ENCODE measurements at places on chromosomes 1 and 21.
A peak's percentile ranks its signal among the peaks of the same experiment; 100 is the strongest.

DNA sequence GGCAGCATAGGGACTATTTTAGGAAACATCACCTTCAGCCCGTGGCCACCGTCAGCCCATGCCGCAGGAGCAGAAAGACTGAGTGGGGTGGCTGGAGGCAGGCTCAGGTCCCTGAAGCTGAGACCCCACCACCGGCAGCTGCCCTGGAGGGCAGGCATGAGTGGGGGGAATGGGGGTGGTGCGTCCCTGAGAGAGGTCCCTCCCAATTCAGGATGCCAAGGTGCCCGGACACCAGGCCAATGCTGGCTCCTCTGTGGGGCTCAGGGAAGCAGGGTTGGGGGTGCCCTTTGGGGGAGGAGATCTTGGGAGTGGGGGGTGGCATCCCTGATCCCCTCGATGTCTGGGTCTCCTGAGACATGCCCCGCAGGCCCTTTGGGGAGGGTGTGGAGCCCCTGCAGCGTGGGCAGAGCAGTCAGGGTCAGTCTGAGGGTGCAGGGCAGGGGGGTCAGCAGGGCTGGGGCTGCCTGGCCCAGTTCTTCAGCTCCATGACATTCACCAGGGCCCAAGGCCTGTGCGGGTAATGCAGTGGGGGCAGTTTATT is 998 bp upstream of the TTC34 start:
- no peak for DNase-seq

DNA sequence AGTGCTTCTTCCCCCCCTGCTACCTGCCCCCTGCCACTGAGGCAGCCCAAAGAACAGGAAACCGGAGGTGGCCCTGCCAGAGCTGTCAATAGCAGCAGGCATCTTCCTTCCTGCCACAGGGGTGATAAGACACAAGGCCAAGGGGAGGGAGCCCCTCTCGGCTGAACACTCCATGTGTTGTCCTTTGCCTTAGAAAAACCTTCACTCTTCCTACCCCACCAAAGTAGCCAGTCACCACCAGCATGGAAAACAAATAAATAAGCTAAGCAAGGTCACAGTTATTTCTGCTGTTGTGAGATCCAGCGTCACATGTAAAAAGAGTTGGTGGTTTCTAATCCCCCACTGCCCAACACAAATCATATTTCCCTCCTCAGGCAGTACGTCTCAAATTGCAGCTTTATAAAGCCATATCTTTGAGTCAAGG is 104.8 kb upstream of the DPT start:
- peak; percentile 24 for DNase-seq

DNA sequence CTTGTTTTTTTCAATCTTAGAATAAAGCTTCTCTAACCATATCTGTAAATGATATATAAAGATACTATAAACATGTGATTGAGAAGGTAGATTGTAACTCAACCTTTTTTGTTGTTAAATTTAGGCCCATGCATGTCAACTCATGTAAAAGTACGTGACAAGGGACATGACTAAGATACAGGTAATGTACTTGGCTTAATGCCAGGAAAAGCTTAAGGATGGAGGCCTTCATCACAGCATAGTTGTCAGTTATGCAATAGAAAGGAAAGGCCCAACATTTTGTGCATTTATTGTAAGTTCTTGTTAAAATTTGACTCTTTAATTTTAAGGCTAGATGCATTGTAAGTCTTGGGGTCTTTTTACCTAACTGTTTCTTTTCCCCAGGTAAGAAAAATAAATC is 305.1 kb downstream of the LTN1 start:
- no peak for DNase-seq

DNA sequence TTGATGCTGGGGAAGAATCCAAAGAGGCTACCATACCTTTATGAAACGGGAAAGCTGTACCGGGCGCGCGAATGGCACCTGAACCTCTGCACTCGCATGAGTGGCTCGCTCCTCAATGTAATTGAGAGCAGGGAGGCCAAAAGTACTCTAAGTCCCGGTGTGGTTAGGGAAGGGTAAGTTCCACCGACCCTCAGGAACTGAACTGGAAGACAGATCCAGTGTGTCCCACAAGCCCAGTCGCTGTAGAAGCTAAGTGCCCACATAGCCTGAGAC is 1.0 kb downstream of the GATAD2B start:
- no peak for DNase-seq

GRCh38 chr1:233006541-233006973 is 56.1 kb downstream of the NTPCR start:
- no peak for DNase-seq

DNA sequence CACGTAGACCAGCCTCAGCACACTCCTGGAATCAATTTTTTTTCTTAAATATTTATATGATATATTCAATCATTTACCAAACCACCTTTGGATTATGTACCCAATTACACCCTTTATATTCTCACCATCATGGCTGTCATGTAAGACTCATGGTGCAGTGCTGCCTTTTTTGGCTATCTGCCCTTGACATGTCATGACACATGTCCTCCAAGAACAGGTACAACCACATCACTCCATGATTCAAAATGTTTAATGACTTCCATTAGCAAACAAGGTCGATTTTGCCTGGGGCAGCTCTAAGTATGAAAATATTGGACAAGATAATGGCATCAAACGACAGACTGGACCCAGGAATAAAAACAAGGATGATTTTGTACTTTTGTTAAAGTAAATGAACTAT is 861.1 kb upstream of the ADAMTS5 start:
- DNase-seq = no peak

GRCh38 chr1:244496186-244496585 is 35.1 kb downstream of the CATSPERE start:
- no peak for DNase-seq

- no peak for DNase-seq
Measured at GRCh38 chr1:206947255-206947654, 989 bp upstream of the PIGR start.

DNA sequence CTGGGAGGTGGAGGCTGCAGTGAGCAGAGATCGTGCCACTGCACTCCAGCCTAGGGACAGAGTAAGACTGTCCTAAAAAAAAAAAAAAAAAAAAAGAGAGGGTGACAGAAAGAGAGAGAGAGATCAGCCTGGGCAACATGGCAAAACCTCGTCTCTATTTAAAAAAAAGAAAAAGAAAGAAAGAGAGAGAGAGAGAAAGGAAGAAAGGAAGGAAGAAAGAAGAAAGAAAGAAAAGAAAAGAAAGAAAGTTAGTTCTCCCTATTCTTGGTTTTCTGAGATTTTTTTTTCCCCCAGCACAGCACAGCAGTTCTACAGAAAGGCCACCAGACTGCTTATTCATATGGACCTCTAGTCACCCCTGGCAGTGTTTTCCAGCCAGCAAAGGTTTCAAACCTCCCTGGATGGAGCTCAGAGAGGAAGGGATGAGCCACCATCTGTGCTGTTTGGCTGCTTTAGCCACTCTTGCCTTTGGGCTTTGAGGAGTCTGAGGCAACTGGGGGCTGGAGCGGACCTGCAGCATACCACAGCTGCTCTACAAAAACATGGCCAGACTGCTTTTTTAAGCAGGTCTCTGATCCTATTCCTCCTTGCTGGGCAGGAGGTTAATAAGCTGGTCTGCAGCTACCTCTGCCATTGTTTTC is 10.6 kb downstream of the S100A6 start:
- no peak for DNase-seq

GRCh38 chr1:8285103-8285502 is 32.8 kb upstream of the SLC45A1 start:
- DNase-seq = no peak

DNA sequence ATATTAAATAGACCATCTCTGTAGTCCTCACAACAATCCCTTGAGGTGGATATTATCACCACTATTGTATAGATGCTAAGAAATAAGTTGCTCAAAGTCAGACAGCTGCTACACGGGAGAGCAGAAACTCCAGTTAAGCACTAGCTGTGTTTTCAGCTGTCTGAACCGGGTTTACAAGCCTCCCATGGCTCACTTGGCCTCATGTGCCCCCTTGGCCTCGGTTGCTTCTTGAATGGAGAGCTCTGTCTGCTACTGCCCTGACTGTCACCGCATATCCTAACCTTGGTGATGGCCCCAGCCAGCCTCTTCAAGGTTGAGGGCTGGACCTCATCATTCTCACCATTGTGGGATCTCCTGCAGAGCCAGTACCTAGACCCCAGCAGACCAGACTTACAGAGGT is 123.4 kb downstream of the AK5 start:
- no peak for DNase-seq

Measured in activated gamma-delta T cell treated with Interleukin-2 at 50 U/mL for 16 hours (primary cell).